ENCODE measurements at places on chromosomes 3 and 15.

GRCh38 chr3:123352134-123352554 is 96.7 kb downstream of the ADCY5 start:
- DNase-seq: no peak

- DNase-seq: no peak
These were observed 70.8 kb downstream of the USP13 start for GRCh38 chr3:179723617-179724016.

GRCh38 chr15:30041868-30042267 is 40.9 kb upstream of the GOLGA8J start:
- DNase-seq: no peak

GRCh38 chr3:197549261-197549885 is 6.4 kb downstream of the BDH1 start:
- DNase-seq: no peak

- DNase-seq: no peak
These were observed 38.3 kb downstream of the PIK3CA start for GRCh38 chr3:179186426-179186825.

GRCh38 chr15:70095408-70096214 is 2.1 kb downstream of the TLE3 start:
- peak; percentile 26 for DNase-seq

All from stimulated activated CD4-positive, alpha-beta T cell treated with anti-CD3 and anti-CD28 coated beads, Interleukin-2, amount 100 ng/mL, for 4 hours (primary cell).